Central memory CD8-positive, alpha-beta T cell (primary cell): ENCODE measurements at places on chromosomes 3 and 15.

- H3K4me1 ChIP-seq = no peaks in the 10 kb centered on the region
- H3K27me3 ChIP-seq = peaks cover 7% of the 10 kb centered on the region
- H3K36me3 ChIP-seq = peaks cover 1% of the 10 kb centered on the region
Measured at GRCh38 chr3:171654809-171655208, 155.5 kb downstream of the PLD1 start.

GRCh38 chr15:89129123-89129815 lies 41.0 kb downstream of the ABHD2 start:
- H3K27me3 ChIP-seq = no peaks in the 10 kb centered on the region
- no peak overlapping the region for H3K4me3 ChIP-seq
- no peak for DNase-seq
- peaks cover 7% of the 10 kb centered on the region for H3K36me3 ChIP-seq
- no peak overlapping the region for H3K27ac ChIP-seq
- H3K4me1 ChIP-seq = peaks cover 33% of the 10 kb centered on the region

- H3K36me3 ChIP-seq = peaks cover 10% of the 10 kb centered on the region
- H3K4me1 ChIP-seq = peaks cover 71% of the 10 kb centered on the region
- DNase-seq = no peak
- H3K4me3 ChIP-seq = peak overlapping the region; percentile 61
Measured at GRCh38 chr15:31439328-31439727, 112.7 kb downstream of the KLF13 start.

DNA sequence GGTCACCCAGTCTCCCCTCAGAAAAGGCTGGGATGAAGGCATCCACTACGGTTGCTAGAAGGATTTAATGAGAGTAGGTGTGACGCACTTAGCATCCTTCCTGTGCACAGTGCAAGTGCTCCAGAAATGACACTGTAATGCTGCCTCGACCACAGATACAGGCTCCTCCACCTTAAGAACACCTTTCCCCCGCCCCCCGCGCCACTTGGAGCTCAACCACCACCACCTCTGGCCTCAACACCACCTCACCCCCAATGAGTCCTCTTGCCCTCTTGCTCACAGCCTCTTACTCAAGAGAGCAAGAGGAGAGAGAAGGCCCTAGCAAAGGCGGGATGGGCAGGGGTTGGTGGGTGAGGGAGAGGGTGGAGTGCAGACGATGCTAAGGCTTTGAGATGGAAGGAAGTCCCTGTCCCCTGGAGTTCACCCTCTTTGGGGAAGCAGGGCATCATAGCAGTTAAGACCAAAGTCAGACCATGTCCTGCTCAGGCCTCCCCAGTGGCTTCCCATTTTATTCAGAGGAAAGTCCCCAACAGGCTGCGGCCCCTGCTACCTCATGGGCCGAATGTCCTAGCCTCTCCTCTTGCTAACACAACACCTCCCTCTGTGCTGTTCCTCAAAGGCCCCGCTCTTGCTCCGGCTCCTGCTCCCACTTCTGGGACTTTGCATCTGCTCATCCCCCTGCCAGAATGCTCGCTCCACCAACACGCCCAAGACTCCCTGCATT lies 8.3 kb downstream of the STARD5 start:
- DNase-seq = peak; percentile 39
- H3K4me3 ChIP-seq = no peak overlapping the region
- H3K36me3 ChIP-seq = peaks cover 26% of the 10 kb centered on the region
- peaks cover 54% of the 10 kb centered on the region for H3K4me1 ChIP-seq

DNA sequence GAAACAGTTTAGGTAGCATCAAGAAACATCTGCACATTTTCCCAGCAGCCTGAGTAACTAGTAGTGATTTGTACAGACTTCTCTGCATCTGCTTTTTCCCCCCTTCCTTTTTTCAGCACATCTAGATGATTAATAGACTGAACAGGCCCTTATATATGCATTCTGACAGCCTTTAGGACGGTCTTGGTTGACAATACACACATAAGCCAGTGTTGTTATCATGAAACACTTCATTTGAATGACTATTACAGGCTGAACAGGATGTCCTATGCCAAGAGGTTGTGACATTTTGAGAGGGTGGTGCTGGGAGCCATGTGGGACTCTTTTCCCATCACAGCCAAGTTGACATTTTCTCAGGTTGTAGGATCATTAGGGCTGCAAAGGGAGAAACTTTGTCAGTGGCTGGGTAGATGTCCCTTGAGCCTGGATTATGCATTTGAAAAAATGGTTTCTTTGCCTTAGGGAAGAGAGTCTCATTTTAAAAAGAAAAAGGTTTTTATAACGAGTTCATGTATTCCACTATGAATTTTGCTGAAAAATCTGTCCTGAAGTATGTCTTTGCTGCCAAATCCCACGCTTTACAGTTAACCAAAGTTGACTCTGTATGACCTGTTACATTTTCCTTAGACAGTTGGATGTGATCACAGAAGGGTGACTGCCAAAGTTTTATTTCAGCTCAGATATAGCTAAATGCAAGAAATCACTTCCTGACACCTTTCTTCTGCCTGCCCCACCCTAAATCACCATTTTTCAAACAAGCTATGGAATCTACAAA lies 73.7 kb downstream of the FILIP1L start:
- DNase-seq = no peak
- H3K36me3 ChIP-seq = no peaks in the 10 kb centered on the region
- no peak overlapping the region for H3K4me3 ChIP-seq
- no peaks in the 10 kb centered on the region for H3K4me1 ChIP-seq
- H3K27me3 ChIP-seq = no peaks in the 10 kb centered on the region

- no peaks in the 10 kb centered on the region for H3K36me3 ChIP-seq
- no peaks in the 10 kb centered on the region for H3K4me1 ChIP-seq
- DNase-seq = no peak
- H3K4me3 ChIP-seq = no peak overlapping the region
- no peaks in the 10 kb centered on the region for H3K27me3 ChIP-seq
- H3K27ac ChIP-seq = no peak overlapping the region
Measured at GRCh38 chr3:102113421-102114041, 264.2 kb downstream of the NFKBIZ start.

GRCh38 chr3:110504901-110505300 lies 566.7 kb upstream of the NECTIN3 start:
- no peaks in the 10 kb centered on the region for H3K4me1 ChIP-seq
- no peak for DNase-seq
- H3K36me3 ChIP-seq = peaks cover under 1% of the 10 kb centered on the region

- no peak for DNase-seq
- peaks cover 2% of the 10 kb centered on the region for H3K36me3 ChIP-seq
- H3K27ac ChIP-seq = no peak overlapping the region
- H3K4me3 ChIP-seq = no peak overlapping the region
- H3K27me3 ChIP-seq = peaks cover 18% of the 10 kb centered on the region
- H3K4me1 ChIP-seq = no peaks in the 10 kb centered on the region
Measured at GRCh38 chr3:115913069-115913686, 289.9 kb downstream of the GAP43 start.

GRCh38 chr3:120172070-120172469 lies 77.8 kb upstream of the GSK3B start:
- H3K4me3 ChIP-seq = no peak overlapping the region
- H3K36me3 ChIP-seq = no peaks in the 10 kb centered on the region
- no peaks in the 10 kb centered on the region for H3K4me1 ChIP-seq
- no peak overlapping the region for H3K27ac ChIP-seq

GRCh38 chr3:158908187-158908734 lies 106.4 kb downstream of the MFSD1 start:
- no peak overlapping the region for H3K27ac ChIP-seq
- H3K27me3 ChIP-seq = peaks cover 44% of the 10 kb centered on the region
- H3K36me3 ChIP-seq = no peaks in the 10 kb centered on the region
- no peaks in the 10 kb centered on the region for H3K4me1 ChIP-seq
- no peak overlapping the region for H3K4me3 ChIP-seq

DNA sequence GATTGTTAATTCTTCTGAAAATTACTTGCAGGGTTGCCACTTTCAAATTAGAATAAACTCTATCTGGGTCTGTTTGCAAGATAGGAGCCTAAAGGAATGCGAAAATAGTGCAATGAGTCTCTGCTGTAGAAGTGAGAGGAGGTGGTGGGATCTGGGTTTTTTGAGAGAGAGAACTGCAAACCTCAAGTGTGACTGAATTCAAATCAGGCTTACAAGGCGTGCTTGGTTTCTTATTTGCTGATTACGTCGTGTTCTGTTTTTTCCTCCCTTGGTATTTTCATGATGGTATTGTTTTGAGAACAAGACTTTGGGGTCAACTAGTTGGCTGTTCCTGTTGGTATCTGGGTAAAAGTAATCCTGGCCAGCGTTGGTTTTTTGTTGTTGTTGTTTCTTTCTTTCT lies 490.9 kb upstream of the CFAP20DC start:
- H3K36me3 ChIP-seq = peaks cover 4% of the 10 kb centered on the region
- H3K4me1 ChIP-seq = peaks cover 28% of the 10 kb centered on the region

GRCh38 chr3:196639483-196640296 lies at the start of gene NRROS:
TSS of gene NRROS (plus strand) at chr3:196639694. CDS start at chr3:196654540, 14,846 bp downstream.
- H3K36me3 ChIP-seq = peaks cover 9% of the 10 kb centered on the region
- H3K27me3 ChIP-seq = no peaks in the 10 kb centered on the region
- peak within 1 kb of the TSS; percentile 92 for H3K4me3 ChIP-seq
- DNase-seq = peak; percentile 36

DNA sequence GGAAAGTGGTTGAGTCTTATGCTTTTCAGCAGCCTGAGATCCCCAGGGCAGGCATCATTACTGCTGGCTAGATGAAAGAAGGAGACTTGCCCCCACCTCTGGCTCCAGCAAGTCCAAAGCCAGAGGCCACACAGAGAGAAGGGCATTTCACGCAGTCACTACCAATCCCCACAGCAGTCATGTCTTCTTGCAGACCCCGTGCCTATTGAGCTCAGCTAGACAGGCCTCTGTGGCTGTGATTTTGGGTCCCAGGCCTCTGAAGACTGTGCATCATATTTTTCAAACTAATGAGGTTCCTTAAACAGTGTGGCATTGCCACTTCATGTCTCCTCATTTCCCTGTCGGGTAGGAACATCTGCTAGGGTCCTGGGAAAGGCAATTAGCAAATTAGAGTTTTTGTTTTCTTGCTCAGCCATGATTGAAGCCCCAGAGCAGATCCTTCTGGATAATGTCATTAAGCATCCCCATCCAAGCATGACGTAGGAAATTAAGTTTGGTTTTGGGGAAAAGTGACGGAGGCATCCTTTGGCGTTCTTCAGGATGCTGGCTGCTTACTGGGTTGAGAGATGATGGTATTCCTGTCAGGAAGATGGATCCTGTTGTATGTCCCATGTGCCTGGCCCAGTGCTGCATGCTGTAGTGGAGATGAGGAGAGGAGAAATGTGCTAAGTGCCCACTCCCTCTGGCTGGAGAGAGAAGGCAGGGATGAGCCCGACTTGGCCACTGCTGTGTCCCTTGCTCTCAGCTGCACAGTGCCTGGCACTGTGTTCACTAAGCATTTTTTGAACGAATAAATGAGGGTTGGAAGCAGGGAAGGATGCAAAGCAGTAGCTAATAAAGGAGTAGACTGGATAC lies 7.0 kb downstream of the SPSB4 start:
- H3K4me3 ChIP-seq = no peak overlapping the region
- no peak overlapping the region for H3K27ac ChIP-seq
- H3K4me1 ChIP-seq = no peaks in the 10 kb centered on the region
- DNase-seq = peak; percentile 5
- no peaks in the 10 kb centered on the region for H3K36me3 ChIP-seq

- no peak overlapping the region for H3K27ac ChIP-seq
- peaks cover 19% of the 10 kb centered on the region for H3K27me3 ChIP-seq
- H3K36me3 ChIP-seq = no peaks in the 10 kb centered on the region
- DNase-seq = no peak
- H3K4me1 ChIP-seq = no peaks in the 10 kb centered on the region
- H3K4me3 ChIP-seq = no peak overlapping the region
Measured at GRCh38 chr3:127999509-128000106, 52.6 kb upstream of the SEC61A1 start.

- H3K27ac ChIP-seq = no peak overlapping the region
- H3K4me1 ChIP-seq = no peaks in the 10 kb centered on the region
- no peak overlapping the region for H3K4me3 ChIP-seq
Measured at GRCh38 chr15:48385031-48385830, 54.0 kb downstream of the DUT start.

DNA sequence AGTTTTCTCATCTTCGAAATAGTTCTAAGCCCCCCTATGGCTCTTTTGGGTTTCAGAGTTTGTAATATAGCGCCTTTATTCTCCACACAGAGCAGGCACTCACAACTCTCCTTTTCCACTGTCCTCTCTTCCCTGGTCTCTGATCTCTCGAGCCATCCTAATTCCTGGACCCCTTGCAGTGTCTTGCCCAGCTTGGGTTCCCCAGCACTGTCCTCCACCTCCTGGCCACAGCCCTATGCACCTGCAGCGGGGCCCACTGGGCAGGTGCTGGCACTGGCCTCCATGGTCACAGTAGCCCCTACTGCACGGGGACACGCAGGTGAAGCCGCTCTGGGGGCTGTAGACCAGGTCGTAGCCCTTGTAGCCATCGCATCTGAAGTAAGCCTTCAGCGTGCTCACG lies 27.9 kb downstream of the MUC20 start:
- no peak for DNase-seq
- peak overlapping the region; percentile 56 for H3K27ac ChIP-seq
- peaks cover 2% of the 10 kb centered on the region for H3K36me3 ChIP-seq
- peak overlapping the region; percentile 18 for H3K4me3 ChIP-seq
- H3K4me1 ChIP-seq = peaks cover 13% of the 10 kb centered on the region
- no peaks in the 10 kb centered on the region for H3K27me3 ChIP-seq
